ENCODE measurements at places on chromosomes 1 and 21.

- DNase-seq = no peak
Measured at GRCh38 chr1:1441002-1441888, 5.8 kb downstream of the VWA1 start.

GRCh38 chr1:208917723-208918122 lies 665.8 kb upstream of the CAMK1G start:
- no peak for DNase-seq

DNA sequence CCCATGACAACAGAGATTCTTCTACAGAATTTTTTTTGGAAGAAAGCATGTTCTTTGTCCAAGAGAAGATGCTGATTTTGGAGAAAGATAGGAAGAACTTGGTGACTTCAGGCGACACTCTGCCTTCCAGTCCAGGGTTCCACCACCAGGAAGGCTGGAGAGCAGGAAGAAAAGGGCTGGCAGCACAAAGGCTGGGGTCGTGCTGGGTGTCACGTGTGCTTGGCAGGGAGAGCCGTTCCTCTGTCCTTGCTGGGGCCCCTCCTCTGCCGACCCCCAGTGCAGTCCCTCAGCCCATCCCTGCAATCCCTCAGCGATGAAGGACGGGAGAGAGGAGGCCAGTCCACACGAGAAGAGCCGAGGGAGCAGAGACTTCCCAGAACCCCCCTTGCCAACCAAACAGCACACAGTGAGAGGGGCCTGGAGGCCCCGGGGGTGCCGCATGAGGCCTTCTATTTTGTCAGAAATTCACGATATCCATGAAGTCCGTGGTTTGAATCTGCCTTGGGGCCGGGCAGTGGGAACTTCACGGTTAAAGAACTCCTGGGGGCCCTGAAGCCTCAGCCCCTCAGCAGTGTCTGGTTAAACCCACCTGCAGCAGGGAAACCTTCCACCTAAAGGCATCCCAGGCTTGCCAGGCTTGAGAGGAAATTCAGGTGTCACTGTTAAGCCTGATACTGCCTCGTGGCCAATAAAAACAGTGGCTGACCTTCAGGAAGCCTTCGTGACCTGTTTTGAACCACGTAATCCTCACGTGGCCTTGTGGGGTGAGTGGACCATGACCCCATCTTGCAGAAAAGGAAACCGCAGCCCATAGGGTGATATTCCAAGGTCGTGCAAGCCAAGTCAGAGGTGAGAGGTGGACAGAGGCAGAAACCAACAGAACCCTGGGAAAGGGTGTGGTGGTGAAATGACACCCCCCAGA lies 3.4 kb downstream of the KRTAP10-12 start:
- no peak for DNase-seq

DNA sequence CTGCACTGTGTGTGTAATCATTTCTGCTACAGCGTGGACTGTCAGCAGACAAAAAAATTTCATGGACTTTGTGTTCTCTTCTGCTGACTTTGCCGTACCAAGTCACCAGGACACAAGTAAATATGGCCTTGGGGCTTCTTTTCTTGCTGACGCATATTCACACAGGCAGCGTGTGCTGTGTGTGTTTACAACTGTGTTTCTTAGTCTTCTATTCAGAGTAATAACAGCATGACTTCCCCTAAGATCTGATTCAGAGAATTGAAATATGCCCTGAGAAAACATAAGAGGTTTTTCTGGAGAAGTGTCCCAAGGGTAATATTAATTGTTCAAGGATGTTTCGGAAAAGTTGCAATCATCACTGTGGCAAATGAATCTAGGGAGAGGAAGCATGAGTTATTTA lies 47.1 kb upstream of the DYNLT5 start:
- DNase-seq = no peak

DNA sequence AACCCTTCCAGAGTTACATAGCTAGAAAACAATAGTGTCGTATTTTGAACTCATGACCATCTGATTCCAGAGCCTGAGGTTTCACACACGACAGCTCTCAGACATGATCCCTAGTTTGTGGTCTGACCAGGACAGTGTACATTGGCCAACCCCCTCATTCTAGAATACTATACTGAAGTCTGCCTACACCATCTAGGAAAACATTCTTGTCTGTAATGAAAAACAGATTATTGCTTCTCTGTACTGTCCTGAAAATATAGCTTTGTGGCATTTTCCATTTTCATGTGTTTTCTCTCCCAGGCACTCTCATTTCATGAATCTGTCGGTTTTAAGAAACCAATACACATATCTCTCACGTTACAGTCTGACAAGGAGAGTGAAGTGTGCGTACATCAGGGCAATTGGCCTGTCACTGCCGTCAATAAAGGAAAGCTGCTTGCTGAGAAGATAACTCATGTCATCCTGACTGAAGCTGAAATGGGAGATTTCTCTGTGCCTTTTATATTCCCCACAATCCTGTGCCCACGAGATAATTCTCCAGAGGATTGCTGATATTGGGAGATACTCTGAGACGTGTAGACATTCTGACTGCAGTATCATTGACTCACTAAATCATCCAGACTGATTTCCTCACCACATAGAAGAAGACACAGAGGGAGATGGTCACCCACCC lies 585.6 kb downstream of the PLPP3 start:
- no peak for DNase-seq

GRCh38 chr1:47229031-47229885 lies 2.8 kb downstream of the TAL1 start:
- DNase-seq = no peak

- no peak for DNase-seq
Measured at GRCh38 chr1:212595787-212596714, 12.5 kb upstream of the ATF3 start.

- no peak for DNase-seq
Measured at GRCh38 chr1:166944186-166944967, 31.0 kb downstream of the ILDR2 start.

DNA sequence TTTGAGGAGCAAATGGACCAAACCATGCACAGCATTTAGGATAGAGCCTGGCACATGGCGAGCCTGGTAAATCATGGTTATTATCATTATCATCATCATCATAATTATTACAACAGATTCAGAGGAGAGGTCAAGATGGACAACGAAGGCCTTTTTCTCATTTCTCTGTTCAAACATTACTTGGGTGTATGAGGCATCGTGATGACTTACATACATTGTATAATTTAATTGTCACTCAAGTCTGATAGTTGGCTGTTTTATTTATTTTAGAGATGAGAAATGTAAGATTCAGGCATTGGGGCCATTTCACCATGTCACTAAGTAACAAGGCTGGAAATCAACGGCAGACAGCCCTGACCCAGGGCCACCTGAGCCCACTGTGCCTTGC lies 68.1 kb downstream of the SLC35F3 start:
- DNase-seq = no peak

GRCh38 chr1:13664451-13664850 lies 35.5 kb upstream of the PRDM2 start:
- DNase-seq = no peak
